ENCODE measurements at places on chromosomes 13 and 19.

- no peak for DNase-seq
These were observed 52.4 kb downstream of the CHST8 start for GRCh38 chr19:33673996-33674625.

DNA sequence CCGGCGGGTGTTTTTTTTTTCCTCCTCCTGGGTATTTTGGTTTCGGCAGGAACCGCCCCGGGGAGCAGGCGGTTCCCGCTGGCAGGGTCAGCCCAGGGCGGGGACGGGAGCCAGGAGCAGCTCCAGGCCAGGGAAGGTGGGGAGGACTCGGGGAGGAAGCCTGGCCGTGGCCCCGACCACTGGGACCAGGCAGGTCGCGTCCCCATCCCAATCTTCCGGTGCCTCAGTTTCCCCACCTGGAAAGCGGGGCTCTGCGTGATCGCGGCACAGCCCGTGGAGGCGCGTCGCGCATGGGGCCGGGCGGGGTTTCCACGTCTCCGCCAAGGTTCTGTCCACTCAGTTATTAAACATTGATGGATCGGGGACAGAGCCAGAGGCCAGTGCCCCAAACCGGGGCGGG lies 34.8 kb downstream of the IL12RB1 start:
- no peak for DNase-seq

DNA sequence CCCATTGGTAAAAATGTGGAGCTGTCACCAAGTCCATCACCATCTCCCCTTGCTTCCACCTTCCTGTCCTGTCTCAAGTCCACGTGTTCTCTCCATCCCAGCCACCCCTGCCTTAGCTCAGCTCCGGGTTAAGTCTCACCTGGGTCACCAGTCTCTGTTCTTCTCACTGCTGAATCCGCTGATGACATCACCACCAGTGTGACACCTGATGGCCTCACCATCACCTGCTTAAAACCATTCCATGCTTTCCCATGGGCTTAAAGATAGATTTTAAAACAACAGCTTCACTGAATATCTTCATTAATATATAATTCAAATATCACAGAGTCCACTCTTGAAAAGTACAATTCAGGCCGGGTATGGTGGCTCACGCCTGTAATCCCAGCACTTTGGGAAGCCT lies 42.1 kb downstream of the RGCC start:
- no peak for DNase-seq

- no peak for DNase-seq
These were observed 335.1 kb downstream of the GPC6 start for GRCh38 chr13:93561576-93562225.

GRCh38 chr13:90943946-90944345 lies 403.5 kb upstream of the MIR17HG start:
- DNase-seq: no peak

DNA sequence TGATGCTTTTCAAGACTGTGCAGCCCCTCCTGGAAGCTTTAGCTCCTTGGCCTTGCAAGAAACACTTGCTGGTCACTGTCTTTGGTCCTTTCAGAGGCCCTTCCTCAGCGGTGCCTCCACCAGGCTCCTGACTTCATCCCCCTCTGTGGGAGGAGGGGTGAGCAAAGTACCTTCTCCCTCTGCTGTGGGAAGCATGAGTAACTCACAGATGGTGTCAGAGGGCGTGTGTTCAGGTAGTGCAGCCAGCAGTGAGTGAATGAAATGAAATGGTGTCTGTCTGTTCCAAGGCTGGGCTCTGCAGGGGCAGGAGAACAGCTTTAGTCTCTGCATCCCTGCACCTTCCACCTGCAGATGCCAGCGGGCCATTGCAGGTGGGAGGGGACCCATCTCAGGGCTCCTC lies 102.9 kb downstream of the SHISA2 start:
- no peak for DNase-seq

- DNase-seq: no peak
These were observed 41.2 kb upstream of the ARGLU1 start for GRCh38 chr13:106609116-106609515.

DNA sequence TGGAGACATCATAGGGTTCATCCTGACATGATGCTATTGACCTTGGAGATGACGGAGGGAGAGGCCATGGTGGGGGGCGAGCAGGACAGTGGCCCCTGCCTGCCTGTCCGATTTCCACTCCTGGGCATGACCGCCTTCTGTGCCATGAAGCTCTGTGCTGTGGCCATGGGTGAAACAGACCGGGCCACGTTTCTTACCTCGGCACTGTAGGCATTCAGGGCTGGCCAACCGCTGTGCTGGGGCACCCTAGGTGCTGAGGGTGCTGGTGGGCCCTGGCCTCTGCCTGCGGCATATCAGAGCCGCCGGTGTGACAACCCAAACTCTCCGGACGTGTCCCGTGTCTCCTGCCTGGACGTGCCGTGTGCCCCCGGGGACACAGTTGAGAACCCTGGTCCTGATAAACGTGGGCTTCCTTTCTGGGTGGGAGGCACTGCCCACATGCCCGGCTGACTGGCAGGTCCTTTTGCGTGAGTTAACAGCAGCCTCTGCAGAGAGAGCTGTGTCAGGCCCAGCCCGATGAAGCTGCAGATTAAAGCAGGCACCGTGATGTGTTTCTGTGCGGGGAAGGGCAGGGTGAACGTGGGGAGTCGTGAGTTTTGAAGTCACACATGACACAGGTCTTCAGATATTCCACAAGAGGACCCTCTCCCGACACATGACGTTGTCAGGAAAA lies 46.5 kb downstream of the TMEM255B start:
- no peak for DNase-seq

All from Ammon's horn (tissue), 1 donor.